ENCODE measurements at places on chromosomes 1 and 21. TPM values are rescaled to one million over a fixed set of nuclear protein-coding genes. Genes with fewer than 3 reads are reported as not detected.

- DNase-seq = peak; percentile 89
These were observed 111.7 kb upstream of the IRF2BP2 start for GRCh38 chr1:234721476-234722269.

- peak; percentile 41 for DNase-seq
These were observed 820 bp upstream of the TTF2 start for GRCh38 chr1:117059334-117059677.

- no peak for DNase-seq
These were observed 141.1 kb upstream of the IRF2BP2 start for GRCh38 chr1:234750922-234751627.

DNA sequence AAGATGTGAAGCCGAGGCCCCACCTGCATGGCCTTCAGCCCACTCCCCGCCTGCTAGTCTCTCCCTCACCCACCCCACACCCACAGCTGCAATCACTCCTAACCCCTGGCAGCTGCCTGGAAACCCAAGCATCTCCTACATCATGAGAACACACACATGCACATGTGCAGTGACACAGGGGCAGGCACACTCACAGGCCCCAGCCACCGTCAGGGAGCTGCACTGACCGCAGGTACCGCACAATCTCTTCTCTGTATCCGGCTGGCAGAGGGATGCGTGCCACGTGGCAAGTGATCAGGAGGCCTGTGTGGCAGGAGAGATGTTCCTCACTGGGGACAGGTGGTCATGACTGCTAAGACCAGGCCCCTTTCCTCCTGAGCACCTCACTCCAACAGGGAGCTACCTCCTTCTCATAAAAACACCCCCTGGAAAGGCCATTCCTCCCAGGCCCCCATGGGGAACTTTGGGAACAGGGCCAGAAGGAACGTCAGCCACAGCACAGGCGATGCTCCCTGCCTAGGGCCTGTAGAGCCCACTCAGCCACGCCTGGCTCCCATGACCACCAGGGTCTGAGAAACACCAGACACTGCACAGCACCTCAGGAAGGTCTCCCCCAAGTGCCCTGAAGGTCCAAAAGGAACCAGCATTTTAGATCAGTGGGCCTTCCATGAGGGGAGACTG, 6.0 kb downstream of the LSS start:
- DNase-seq = no peak

GRCh38 chr1:43315963-43316737, 15.4 kb downstream of the TIE1 start:
- DNase-seq = no peak

DNA sequence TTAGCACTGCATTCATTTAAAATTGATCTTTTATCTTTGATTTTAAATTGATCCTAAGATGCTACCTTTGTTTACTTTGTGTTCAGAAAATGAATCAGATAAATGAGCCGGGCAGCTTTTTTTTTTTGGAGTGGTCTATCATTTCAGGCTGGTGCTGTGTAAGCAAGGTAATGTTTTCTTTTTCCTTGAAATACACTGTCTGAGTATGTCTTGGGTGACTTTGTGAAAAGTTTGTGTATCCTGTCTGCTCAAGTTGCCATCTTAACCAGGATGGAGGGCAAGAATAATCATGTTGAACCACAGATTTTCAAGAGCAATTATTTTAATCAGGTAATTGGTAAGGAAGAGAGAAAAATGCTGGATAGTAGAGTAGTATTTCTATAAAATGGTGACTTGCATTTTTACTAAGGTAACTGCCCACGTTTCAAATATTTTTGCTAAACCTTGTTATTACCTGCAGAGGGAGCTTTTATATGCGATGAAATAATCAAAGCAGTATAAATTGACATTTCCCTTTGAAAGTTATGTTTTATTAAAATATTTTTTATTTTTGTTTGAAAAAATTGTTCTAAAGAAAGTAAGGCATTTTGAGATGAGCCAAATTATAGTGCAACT, 11.1 kb downstream of the ADGRL2 start:
- no peak for DNase-seq

GRCh38 chr1:58884706-58885661, 101.1 kb upstream of the JUN start:
- DNase-seq = peak; percentile 65

DNA sequence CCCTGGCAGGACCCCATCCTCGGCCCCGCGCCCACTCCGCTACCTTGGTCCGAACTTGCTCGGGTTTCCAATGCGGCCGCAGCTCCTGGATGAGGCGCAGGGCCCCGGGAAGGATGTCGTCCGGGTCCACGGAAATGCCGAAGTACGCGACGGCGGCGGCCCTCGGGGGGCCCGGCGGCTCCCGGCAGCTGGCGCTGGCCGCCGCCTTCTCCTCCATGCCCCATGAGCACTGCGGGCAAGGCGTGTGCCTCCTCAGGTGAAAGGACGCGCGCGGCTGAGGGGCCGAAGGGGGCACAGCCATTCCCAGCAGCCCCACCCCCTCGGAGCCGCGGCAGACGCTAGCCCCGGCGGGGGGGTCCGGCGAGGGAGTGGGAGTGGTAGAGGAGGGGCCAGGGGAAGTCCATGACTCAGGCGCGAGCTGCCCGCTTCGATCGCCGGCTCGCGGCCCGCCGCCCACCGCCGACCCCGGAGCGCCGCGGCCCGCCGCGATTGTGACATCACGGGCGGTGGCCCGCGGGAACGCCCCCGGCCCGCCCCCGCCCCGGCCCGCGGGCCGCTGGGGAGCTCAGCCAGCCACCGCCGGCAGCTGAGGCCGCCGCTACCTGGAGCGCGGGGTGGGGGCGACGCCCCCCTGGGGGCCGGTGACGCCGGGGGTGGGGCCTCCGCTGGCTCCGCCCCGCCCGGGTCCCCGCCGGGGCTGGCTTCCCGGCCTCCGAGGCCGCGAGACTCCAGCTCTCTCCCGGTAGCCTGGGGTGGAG, at the start of gene ETNK2:
Gene ETNK2 (minus strand): TSS at position 493 of the 758 bp plus-strand sequence. CDS start 192 bp downstream, at position 301.
- peak; percentile 72 for DNase-seq

- peak; percentile 68 for DNase-seq
These were observed 31.9 kb downstream of the PRKCZ start for GRCh38 chr1:2082064-2082463.

- DNase-seq = no peak
These were observed 4.9 kb downstream of the ARID1A start for GRCh38 chr1:26700711-26701110.

ZNF648 gene
- total RNA-seq = not detected

GPA33 gene
- not detected for total RNA-seq

PLA2G2D gene
- not detected for total RNA-seq

ATP1A4 gene
- not detected for total RNA-seq

ESPN gene
- not detected for total RNA-seq

SPATA45 gene
- not detected for total RNA-seq

POTED gene
- not detected for total RNA-seq

CHTOP gene
- total RNA-seq = 61.0 TPM

FLG2 gene
- total RNA-seq = not detected

CCDC185 gene
- 0.47 TPM for total RNA-seq

ALX3 gene
- total RNA-seq = 11.3 TPM

G0S2 gene
- total RNA-seq = 4.7 TPM

MTFR1L gene
- total RNA-seq = 18.2 TPM
